ENCODE measurements at places on chromosomes 3 and 15.
A peak's percentile ranks its signal among the peaks of the same experiment; 100 is the strongest.

- DNase-seq, result no peak
These were observed 48.8 kb downstream of the TIPARP start for GRCh38 chr3:156723182-156723619.

DNA sequence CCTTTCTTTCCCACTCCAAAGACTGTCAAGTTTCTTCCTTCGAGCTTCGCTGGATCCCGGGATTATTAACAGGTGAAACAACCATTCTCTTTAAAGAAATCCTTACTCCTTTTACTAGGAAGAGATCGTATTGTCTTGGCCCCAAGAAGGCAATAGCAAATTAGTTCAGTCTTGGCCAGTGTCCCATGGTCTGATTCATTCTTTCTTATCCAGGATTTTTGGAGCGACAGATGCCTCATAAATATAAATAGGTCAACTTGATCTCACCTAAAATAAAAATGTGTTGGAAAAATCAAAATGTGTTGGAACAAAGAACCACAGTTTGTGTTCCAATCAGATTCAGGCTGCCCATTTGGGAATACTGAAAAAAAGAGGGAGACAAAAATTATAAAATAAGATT, 140.1 kb upstream of the TMEM108 start:
- no peak for DNase-seq

DNA sequence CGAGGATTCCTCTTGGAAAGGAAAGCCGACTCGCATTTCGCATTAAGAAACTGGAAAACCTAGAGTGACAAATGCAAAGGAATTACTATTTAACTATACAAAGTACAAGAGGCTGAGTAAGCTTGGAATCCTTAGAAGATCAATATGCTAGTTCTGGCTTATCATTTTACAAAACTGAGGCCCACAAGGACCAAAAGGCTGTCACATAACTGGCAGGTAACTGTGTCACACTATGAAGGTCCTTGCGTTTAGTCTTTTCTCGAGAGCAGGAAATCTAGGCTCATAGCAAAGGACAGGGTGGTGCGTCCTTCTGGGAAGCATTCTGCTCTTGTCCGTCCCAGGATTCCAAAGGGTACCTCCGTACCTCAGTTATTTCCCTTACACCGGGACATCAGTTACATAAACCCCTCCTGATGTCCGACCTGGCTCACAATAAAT, 629 bp downstream of the RPL24 start:
- no peak for DNase-seq

DNA sequence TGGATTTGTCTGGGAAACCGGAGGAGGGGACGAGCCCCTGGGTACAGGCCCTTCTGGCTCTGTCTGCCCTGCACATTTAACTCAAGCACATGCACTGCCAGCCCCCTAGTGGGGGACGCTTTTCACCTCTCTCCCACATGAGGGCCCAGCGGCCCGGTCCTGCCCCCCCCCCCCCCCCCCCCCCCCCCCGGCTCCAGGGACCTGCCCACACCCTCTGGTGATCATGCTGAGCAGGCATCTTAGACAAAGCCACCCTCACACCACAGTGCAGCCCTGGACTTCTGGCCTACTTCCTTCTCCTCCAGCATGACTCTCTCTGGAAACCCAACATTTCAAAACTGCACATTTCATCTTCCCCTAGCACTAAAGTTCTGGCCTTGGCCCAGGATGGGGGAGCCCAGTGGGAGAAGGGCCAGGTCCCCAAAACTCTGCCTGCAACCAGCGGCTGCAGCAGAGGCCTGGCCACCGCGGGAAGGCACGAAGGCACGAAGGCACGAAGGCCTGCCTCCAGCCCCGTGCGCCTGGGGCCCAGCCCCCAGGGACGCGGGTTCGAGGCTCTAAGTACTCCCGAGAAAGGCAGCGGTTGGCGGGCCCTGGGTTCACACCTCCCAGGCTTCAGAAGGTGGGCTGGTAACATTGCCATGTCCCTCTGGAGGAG, 14.1 kb downstream of the KLF15 start:
- DNase-seq, result peak; percentile 37

GRCh38 chr3:40899286-40899712, 300.0 kb upstream of the CTNNB1 start:
- DNase-seq, result no peak

DNA sequence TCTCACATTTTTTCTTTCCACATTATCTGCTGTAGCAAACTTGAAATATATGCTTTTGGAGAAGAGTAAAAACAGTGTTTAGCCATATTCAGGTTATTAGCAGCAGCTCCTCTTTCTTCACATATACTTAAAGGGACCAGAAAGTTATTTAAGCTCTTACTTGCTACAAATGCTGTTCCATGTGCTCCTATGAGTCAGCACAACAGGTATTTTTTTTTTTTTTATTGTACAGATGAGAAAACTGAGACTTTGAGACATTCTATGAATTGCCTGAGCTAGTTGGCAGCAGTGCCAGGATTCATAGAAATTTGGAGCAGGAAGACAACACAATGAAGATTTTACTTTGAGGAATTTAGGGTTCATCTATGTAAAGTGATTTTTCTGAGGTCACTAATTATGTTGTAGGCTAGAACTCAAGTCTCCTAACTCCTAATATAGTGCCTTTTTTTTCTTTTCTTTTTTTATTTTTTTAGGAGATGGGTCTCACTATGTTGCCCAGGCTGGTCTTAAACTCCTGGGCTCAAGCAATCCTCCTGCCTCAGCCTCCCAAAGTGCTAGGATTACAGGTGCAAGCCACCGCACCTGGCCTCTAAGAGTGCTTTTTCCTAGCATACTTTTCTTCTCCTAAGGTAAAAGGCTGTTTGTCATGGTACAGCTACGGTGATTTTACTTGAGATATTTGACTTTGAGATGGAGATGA, 23.6 kb downstream of the SETD5 start:
- DNase-seq, result peak; percentile 22

- DNase-seq, result peak; percentile 28
These were observed 901 bp upstream of the MANF start for GRCh38 chr3:51384055-51384725.

DNA sequence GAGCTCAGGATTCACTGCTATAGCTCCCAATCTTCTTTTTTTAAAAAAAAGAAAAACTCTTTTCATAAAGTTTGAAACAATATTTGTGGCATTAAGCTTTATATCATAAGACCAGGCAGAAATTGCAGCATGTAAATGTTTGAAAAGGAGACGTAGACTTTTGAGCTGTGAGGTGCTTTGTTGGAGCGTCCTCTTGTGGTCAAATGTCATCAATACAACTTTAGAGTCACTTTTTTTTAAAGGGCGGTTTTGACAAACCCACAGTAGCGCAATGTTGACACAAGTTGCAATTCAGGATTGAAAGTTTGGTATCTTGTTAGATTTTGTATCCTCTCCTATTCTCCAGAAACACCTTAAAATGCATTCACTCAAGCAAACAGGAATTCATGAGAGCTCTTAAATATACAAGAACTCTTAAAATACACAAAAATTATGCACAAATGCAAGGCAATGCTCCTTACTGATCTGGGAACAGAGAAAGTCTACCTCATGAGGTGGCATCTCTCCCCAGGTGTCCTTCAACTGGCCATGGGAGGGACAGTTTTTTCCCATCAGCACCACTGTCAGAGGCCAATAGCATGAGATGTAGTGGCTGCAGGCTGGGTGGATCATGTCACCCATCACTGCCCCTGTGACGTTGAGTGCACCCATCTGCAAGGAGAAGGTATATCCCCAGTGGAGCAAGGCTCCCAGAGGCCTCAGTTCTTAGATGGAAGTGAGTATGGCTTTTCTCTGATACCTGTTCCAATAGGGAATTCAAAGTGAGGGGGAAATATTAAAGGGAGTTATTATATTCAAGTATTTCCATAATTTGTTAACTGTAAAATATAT, 70.7 kb downstream of the ANXA2 start:
- peak; percentile 52 for DNase-seq

GRCh38 chr3:11363715-11364114, 91.5 kb downstream of the ATG7 start:
- DNase-seq, result no peak

DNA sequence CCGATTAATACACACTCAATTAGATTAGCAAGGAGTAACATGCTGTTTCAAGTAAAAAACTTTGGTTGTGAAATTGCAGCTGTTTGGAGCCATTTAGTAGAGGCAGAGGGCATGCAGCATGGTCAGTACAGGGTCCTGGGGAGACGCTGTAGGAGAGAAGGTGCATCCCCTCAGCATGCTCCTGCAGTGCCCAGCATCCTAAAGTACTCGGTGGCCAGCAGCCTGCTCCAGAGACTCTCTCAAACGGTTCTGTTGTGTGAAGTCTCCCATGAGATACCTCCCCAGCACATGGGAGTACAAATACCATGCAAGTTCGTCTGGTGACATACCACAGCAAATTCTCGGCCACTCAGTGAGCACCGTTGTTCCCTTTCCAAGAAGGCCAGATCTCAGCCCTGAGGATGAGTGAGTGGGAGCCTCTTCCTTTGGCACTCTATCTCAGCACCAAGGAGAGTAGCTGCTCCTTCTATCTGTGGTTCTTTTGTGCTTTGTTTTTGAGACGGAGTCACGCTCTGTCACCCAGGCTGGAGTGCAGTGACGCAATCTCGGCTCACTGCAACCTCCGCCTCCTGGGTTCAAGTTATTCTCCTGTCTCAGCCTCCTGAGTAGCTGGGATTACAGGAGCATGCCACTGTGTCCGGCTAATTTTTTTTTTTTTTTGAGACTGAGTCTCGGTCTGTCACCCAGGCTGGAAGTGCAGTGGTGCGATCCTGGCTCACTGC, 72.7 kb downstream of the TJP1 start:
- DNase-seq, result no peak

DNA sequence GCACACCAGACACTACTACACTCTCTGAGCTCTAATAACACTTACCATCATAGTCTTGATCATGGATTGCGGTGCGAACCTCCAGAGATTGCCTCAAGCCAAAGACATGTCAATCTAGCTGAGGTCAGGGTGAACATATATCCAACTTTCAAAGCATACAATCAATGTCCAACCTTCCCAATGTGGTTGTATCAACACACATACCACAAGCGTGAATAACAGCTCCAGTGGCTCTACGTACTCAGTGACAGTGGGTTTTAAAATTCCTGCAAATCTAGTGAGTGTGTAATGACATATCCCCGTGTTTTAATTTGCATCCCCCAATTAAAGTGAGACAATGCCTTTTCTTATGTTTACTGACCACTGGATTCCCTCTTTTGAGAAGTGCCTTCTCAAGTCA, 29.6 kb downstream of the SFMBT1 start:
- no peak for DNase-seq

DNA sequence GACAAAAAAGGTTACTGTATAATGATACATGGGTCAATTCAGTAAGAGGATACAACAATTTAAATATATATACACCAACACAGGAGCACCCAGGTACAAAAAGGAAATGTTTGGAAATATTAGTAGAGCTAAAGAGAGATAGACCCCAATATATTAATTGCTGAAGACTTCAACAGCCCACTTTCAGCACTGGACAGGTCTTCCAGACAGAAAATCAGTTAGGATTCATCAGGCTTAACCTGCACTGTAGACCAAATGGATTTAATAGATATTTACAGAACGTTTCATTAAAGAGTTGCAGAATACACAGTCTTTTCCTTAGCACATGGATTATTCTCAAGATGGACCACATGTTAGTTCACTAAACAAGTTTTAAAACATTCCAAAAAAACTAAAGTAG, 845.9 kb upstream of the GBE1 start:
- DNase-seq, result no peak

GRCh38 chr3:15454965-15455364, 27.6 kb downstream of the EAF1 start:
- DNase-seq, result no peak

- no peak for DNase-seq
These were observed 261.8 kb upstream of the CBLB start for GRCh38 chr3:106130384-106131198.

- no peak for DNase-seq
These were observed 4.9 kb downstream of the MESP2 start for GRCh38 chr15:89781055-89781454.

DNA sequence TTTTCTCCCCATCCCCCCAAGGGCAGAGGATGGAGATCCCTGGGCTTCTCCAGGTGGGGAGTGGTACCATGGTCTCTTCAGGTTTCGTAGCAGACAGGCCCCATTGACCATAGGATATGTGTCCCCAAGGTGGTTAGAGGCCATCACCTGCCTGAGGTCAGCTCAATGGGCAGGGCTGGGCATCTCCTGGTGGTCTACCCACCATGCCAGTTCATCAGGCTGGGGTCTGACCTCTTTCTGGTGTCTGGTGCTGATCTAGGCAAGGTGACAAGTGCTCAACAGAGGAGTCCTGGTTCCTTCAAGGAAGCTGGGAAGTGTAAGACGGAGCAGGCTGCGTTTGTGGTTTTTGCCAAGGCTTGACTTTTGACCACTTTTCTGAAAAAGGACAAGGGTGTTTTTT, 71.4 kb downstream of the SMAD3 start:
- no peak for DNase-seq

DNA sequence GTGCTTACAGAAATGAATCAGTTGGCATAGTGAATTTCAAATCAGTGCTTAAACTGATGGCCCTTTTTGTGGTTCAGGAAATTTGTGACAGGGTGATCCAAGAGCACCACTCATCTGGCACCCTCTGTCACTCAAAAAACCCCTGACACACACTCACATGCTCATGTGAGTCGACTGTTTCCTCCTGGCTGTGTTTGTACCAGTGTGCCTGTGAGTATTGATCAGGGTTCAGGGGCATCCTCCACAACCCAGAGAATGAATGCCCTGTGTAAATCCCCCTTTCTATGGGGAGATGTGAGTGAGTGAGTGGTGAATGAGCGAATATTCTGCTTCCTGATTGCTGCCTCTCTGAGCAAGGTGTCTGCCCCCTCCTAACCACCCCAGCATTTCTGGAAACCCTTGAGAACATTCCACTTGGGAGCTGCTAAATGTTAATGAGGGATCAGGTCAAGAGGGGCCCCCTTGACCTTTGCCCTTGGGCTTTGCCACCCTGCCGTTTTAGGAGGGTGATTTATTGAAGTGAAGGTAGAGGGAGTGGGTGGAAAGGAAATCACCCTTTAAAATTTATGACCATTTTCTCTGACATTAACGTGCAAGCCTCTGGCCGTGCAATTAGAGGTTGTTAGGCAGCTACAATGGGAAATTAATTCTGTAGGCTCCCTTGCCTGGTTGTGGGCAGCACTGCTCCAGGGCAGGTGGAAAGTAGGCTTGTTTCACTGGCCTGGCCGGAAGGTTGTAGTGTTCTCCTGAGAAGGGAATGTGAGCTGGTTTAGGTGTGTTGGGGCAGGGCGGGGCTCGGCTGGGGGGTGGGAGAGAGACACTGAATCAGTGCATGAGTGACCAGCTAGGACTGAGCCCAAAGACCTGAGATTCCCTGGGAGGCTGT, 87.2 kb downstream of the SLCO3A1 start:
- peak; percentile 68 for DNase-seq

- DNase-seq, result no peak
These were observed 80.0 kb upstream of the MRPS22 start for GRCh38 chr3:139263798-139264197.

Data from SW480 (cell line).